Glomerular endothelial cell (primary cell): ENCODE measurements at places on chromosomes 2 and 18.

GRCh38 chr2:231996797-231997540 is 35.5 kb downstream of the DIS3L2 start:
- no peak for DNase-seq

DNA sequence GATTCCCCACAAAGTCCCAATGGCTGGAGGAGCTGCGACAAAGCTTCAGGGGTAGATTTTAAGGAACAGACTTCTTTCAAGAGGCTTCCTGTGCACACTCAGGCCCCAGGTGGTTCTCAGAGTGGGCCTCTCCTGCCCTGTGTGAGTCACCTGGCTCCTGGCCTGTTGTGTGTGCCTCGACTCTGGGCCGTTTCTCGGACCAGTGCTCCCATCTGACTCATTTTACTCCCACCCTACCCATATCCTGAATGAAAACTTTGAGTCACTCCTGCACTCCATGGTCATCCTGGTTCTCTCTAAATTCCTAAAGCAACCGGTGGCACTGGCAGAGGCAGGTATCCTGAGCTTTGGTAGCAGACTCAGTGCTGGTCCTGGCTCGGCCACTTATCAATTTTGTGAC is 84.1 kb downstream of the CELF4 start:
- DNase-seq, result no peak

- DNase-seq, result no peak
Measured at GRCh38 chr2:187878112-187878511, 323.9 kb upstream of the TFPI start.

DNA sequence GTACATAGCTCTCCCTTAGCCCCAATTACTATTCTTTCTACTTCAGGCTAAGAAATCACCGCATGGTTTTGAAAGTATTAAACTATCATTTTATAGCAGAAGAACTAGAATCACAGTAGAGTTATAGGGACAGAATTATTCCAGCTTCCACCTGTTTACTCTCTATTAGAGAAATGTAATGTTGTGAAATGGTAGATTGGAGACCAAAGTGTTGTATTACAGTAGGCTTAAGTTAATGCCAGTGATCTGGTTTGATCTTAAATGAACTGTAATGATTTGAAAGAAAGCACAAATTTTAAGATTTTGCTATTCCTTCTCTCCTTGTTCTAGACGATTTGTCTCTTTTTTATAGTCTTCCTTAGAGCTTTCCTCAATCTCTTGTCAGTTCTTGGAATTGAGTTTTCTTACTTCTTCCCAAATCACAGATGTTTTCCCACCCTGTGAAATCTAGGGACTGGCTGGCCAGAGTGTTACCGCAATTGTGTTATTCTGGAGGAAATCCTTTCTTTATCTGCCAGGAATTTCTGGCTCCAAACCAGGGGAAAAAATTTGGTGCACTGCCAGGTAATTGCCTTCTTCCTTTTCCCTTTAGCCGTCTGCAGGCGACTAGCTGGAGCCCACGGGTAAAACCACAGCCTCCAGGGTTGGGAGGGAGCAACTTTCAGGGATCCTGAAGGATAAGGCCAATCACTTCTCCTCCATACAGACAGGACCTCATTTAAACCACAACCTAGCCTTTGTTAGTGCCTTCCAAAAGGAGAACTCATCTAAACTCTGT is 51.7 kb downstream of the NOP58 start:
- peak; percentile 97 for DNase-seq

- DNase-seq, result peak; percentile 9
Measured at GRCh38 chr2:218465987-218466633, 47.2 kb downstream of the VIL1 start.

DNA sequence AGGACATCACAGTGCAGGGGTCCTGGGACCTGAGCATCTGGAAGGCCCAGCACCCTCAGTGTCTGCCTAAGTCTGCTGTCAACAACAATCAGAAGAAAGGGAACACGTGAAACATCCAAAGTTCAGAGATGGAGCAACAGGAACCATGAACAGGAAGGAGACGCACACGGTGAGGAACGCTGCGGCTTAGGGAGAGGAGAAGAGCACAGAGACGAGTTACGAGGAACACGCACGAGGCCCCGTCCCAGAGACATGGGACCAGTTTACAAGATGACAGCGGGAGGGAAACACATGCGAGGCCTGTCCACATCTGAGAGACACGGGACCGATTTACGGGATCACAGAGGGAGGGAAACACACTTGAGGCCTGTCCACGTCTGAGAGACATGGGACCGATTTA is 2.9 kb upstream of the KCNG2 start:
- no peak for DNase-seq

DNA sequence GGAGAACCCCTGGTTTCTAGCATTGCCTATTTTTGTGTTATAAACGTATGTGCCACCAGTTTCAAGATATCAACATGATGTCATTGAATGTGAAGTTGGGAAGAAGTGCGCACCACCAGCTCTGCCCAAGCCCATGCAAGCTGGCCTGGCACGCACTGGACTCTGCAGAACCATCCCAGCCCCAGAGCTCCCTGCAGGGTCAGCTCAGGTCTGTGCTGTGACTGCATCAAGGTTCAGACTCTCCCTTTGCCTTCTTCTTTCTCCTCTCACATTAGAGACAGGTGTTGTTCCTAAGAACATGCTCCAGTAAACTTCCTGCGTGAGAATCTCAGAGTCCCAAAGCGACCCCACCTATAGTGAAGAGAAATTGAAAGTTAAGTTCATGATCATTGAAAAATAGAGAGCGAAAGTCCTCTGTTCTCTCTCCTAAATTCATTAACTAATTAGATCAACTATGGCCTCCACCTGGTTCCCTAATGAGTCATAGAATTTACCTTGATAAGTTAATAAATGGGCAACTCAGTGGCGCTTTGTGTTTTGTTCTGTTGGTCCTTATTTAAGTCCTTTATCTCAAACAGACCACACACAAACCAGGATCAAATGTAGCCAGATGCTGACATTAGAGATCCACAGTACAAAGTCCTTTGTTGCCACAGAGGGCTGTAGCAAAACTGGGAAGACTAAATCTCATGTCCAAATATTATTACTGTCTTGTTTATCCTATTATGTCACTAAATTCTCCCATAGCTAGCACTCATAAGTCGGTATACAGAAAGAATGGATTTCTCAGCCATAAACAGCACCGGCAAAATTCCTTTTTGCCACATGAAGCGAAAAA is 432.3 kb downstream of the STK39 start:
- DNase-seq, result no peak

GRCh38 chr2:116510117-116510671 is 1304.3 kb upstream of the DDX18 start:
- DNase-seq, result no peak

GRCh38 chr2:238911376-238912227 is 63.7 kb downstream of the TWIST2 start:
- DNase-seq, result no peak

GRCh38 chr2:236639461-236640235 is 70.0 kb downstream of the ACKR3 start:
- no peak for DNase-seq
